ENCODE measurements at places on chromosomes 16 and 17.

DNA sequence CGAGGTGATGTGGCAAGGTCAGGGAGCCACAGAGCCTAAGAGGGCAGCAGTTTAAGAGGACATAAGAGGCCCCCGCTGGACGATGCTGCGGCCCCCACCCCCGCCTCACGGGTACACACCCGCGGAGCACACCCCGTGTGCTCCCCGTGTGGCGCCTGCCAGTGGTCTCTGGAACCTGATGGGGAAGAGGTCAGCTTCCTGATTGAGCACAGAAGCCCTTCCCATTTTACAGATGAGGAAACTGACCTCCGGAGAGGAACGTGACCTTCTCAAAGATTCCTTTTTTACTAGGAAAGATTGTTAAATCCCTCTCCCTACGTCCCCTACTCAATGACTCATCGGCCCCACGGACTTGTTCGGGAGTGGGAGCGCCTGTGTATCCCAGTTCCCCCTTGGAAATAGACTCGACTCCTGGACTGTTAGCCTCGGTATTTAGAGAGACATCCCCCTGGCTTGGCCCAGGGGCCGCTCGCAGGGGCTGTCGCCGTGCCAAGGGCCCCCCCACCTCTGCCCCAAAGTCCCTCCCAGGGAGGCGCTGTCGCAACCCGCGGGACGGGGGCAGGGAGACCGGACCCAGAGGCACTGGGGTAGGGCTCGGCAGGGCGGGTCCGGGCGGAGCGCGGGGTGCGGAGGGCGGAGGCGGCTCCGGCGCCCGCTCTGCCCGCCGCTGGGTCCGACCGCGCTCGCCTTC, at the start of gene ABCC3:
Gene ABCC3, plus strand, starts transcription at position 658 of the 691 bp plus-strand sequence. CDS start 56 bp downstream, outside the sequence.
- DNase-seq = peak; percentile 91

DNA sequence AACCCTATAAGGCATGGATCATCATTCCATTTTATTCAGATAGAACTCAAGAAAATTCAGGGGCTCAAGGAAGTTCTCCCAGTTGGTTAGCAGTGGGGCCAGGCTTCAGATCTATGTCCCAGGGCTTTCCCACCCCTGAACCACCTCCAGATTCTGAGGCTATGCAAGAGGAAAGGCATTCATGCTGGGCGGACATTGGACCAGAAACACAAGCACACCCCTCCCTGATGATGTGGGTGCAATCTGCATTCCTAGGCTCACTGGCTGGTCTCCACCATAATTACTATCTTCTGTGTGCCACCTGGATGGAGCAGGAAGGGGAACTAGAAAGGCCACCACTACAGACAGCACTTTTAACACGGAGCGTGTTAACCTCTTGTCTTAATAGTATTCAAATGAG, 63.2 kb upstream of the ASIC2 start:
- no peak for DNase-seq

DNA sequence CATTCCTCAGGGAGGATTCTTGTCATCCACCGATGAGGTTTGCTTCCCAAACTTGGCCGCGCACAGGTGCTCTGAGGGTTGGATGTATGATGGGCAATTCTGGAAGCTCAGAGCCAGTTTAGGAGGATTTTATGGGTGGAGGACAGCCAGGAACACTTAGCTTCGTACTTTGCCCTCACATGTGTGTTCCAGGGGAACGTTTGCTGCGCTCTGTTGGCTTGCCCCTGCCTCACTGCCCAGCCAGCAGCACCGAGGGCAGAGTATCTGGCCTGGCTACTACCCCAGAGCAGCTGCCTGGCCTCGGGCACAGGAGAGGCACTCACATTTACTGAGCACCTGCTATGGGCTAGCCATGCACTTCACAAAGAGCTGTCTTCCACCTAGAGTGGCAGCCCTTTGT, 14.1 kb downstream of the SEZ6 start:
- DNase-seq = no peak

DNA sequence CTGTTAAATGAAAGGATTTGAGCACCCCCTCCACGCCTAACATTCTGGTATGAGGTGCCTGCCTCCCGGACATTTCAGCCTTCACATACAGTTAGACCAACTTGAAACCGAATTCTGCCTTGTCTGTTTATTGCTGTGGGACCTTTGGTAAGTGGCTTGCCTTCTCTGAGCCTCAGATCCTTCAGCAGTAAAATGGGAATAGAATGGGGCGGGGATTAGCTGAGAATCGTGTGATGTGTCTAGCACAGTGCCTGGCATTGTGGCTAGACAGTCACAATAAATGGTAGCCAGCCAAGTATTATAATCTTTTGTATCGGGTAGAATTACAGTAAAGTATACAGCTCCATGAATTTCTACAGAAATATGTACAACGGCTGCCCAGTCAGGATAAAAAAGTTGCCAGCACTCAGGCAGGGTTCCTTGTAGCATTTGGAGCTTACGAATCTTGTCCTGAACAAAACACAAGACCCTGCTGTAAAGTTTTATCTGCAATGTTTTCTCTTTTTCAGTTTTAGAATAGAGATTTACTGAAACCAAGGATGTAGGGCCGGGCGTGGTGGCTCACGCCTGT, 786 bp downstream of the TMC7 start:
- no peak for DNase-seq

DNA sequence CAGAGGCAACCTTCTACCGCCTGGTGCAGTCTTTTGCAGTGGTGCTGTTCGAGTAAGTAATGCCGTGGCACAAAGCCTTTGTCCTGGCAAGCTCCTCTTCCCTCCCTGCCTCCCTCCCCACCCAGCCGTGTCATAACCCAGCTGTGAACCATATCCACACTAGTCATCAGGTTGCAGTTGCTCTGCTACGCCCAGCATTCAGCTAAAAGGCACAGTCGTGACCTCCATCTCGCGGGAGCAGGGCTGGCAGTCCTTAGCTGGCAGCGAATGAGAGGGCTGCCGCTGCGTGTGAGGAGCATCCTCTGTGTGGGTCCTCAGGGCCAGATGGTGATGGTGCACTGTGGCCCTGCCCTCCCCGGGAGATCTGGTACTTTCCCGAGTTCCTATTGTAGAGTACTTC, 39.3 kb downstream of the CIBAR2 start:
- DNase-seq = peak; percentile 73

GRCh38 chr17:29594519-29595090, 1.7 kb downstream of the ANKRD13B start:
- DNase-seq = no peak

DNA sequence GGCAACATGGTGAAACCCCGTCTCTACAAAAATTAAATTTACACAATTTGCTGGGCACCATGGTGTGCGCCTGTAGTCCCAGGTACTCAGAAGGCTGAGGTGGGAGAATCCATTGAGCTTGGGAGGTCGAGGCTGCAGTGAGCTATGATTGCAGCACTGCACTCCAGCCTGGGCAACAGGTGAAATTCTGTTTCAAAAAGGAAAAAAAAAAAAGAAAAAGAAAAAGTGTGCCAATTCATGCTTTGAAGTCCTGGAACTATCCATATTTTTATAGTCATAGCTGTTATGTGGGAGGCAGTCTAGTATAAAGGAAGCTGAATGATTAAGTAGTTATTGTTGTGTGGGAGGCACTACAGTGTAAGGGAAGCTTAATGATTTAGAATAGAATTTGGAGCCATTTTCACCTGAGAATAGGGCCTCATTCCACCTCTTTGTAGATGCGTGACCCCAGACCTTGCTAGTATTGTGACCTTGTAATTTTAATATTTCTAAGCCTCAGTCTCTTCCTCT, 31.6 kb downstream of the IQCK start:
- DNase-seq = no peak

Measured in kidney (tissue), 22 donors.